Fibroblast of pulmonary artery (primary cell): ENCODE measurements at places on chromosomes 1 and 21.

DNA sequence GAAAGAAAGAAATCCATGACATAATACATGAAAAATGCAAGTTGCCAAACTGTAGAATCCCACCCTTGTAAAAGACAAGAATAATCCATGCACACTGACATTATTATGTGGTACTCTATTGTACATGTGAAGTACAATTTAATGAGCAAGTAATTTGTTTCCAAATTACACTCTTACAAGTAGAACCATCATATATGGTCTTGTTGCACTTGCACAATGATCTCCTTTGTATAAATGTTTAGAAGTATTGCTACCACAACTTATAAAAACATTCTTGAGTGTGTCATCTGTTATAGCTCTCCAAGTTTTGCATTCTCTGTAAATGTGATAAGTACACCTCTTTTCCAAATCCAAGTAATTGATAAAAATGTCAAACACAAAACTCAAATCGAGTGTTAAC, 29.1 kb upstream of the ZNF281 start:
- DNase-seq = peak; percentile 23

DNA sequence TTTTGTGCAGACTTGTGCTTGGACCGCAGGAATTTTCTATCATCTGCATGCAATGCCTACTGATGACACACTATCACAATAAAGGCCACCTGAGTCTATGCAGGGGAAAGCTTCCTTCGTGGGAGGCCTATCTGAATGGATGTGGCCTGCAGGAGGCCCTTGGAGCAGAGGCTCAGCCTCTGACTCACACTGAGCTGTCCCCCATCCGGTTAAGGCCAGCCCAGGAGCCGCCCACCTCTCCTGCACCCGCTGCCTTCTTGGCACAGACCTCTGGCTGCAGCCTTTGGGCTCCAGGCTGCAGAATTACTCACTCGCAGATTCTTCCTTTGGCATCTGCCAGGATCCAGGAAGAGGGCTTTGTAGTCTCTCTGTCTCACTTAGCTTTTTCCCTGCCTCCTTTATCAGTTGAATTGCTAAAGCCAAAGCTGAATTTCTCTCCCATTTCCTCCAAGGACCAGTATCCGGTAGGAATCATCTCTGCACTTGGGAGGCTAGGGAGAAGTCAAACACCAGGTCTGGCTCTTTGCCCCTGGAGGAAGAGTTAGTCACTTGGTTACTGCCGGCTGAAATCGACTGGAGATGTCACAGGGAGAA, 65.1 kb upstream of the JUN start:
- peak; percentile 98 for DNase-seq

GRCh38 chr1:20596106-20596505, 7.2 kb downstream of the CDA start:
- DNase-seq = no peak

DNA sequence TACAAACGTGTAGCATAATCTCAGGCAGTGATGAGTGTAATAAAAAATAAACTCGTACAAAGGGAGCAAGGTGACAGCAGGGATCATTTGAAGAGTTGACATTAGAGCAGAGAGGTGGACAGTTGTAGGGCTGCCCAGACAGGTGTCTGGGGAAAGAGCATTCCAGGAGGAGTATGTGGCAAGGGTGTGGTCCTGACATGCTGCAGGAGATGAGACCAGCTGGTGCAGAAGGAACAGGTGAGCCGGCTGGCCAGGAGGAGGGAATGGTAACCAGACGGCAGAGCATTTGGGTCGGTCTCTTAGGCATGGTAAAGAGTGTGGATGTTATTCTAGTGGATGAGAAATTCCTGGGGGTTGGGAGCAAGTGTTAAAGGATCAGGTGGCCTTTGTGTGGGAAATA, 306.3 kb downstream of the LMX1A start:
- no peak for DNase-seq

DNA sequence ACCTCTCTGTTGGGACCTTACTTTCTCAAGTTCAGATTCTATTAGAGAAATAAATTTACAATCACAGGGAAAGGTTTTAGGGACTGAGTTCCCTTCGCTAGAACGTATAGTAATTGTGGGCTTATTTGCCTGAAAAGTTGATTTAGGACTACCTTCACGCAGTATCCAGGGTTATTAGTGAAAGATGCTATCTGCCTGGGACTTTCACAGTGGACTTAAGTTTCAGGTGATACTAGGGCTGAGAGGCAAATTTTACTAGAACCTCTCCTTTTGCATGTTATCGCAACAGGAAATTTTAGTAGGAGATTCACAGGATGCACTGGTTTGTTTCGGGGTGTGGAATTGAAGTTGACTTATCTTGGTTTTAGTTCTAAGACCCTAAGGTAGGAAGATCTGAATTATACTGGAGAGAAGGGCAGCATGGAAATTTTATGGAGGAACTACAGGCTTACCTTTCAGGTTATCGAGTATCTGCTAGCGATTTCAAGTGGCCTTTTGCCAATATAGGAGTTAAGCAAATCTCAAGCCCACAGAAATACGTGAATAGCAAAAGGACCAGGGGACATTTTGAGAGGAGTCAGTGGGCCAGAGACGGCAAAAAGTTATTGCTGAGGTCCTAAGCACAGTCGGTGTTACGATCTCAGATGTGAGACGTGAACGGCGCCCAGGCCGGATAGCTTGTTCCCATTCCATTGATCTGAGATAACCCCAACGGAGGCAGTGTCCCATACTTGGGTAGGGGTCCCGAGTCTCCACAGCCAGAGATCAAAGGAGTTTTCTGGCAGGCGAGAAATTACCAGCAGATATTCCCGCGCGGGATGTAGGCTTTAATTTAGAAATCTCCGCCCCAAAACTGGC, 723 bp upstream of the GNAI3 start:
- DNase-seq = peak; percentile 22

DNA sequence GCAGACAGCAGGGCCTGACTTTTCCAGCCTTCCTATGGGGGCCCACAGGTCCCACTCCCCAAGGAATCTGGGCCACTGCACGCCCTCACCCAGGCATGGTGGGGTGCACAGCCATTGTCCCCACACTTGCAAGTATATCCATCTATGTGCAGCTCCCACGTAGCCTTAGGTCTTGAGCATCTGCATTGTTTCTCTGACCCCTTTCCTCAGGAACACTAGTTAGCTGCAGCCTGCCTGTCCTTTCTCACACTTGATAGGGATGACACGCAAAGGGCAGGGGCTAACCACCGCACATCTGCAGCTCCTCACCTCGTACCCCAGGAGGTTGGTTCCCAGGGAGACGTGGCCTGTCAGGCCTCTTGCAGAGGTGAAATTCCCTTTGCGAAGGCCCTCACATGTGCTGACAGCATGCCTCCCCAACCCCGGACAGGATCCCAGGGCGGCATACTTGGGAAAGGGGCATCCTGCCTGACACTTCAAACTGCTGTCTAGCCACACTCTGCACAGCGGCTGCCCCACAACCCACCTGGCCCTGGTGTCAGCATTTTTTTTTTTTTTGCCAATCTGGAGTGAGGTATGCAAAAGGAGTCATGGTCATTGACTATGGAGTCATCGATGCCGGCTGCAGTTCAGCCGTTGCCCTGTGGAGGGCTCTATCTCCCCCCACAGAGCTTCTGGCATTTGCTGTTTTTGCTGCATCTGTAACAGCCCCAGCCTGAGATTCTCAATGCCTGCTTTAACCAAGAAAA, 5.0 kb downstream of the JMJD4 start:
- peak; percentile 67 for DNase-seq

DNA sequence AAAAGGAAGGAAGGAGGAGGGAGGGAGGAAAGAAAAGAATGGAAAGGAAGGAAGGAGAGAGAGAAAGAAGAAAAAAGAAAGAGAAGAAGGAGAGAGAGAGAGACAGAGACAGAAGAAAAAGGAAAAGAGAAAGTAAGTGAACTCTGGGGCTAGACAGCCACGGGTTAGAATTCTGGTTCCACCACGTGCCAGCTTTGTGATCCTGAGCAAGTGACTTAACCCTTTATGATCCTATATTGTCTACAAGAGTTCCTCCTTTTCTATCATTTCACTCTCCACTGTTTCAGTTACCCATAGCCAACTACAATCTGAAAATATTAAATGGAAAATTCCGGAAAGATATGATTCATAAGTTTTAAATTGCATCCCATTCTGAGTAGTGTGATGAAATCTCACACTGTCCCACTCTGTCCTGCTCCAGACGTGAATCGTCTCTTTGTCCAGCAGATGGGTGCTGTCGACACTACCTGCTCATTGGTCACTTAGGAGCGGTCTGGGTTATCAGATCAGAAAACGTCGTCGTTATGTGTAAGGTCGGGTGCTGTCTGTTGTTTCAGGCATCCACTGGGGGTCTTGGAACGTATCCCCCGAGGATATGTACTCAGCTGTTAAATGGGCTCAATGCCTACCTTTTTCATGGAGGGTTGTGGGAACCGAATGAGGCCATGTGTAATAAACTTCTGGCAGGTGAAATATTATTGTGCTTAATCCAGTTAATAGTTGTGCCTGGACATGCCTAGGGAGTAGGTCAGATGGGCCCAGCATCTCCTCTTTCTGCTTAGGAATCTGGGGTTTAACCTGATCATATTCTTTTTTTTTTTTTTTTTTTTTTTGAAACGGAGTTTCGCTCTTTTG, 19.1 kb downstream of the TMEM51 start:
- peak; percentile 64 for DNase-seq

GRCh38 chr1:230243583-230244353, 176.7 kb downstream of the GALNT2 start:
- DNase-seq = peak; percentile 45

DNA sequence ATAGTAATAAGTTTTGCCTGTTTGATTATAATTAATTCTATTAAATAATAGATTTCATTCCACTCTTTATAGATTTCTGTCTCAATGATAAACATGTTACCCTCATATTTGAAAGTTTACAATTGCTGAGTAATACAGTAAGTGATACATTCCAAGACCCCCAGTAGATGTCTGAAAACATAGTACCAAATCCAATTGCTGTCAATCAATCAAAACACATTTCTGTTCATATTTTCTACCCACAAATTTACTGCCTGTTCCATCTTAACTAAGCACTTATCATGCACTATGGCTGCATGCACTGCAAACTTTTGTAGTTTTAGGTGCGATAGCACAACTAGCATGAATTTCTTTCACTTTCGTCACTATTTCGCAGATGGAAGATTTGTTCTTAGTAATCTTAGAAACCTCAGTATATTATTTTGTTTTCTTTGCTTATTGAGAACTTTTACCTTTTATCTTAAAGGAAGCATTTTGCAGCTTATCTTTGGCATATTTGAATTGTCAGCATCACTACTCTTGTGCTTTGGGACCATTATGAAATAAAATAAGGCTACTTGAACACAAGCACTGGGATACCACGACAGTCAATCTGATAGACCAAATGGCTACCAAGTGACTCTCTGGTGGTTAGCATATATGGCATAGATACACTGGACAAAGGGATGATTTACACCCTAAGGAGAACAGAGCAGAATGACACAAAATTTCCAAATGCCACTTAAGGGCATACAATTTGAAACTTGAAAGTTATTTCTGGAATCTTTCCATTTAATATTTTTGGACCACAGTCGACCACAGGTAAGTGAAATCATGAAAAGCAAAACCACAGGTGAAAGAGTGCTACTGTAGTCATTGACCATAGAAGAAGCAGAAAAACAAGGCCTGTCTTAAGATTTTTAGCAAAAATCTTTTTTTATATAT, 67.6 kb downstream of the RGS13 start:
- no peak for DNase-seq

- peak; percentile 51 for DNase-seq
Measured at GRCh38 chr1:226990133-226990716, 50.1 kb downstream of the COQ8A start.

- DNase-seq = no peak
Measured at GRCh38 chr1:113903501-113904292, 902 bp downstream of the AP4B1 start.

DNA sequence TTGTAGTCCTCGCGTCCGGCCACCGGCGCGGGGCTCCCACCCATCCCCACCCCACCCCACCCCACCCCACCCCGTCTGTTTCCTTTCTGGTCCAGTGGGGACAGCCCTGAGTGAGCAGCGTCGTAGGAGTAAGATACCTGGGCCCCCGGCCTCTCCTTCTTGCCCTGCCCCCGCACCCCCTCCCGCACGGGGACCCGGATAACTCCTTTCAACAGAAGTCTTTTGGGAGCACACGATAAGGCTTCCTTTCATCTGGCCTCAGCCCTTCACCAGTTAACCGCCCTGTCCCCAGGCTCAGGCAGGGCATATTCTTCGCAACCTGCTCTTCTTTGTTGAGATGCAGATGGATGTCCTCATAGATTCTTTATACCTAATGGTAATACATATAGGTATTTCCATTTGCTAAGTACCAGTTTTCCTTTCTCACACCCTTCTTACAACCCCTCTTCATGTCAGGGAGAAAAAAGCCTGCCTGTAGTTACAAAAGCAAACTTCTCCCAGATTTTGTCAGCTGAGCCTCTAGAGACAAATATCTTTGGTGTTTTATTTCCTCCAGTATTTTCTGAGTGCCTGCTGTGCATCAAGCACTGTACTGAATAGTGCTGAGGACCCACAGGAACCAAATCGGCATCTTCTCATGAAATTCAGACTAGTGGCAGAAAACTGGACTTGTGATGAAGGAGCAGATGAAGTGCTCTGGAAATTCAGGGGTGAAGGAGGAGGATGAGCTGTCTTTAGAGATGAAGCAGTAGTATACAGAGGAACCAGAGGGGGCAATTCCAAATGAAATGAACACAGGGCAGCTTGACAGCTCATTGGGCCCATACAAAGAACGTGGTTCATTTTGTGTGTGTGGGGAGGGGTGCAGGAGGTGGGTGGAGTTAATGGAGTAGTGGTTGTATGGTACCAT, 33.6 kb downstream of the SLC2A1 start:
- DNase-seq = no peak

DNA sequence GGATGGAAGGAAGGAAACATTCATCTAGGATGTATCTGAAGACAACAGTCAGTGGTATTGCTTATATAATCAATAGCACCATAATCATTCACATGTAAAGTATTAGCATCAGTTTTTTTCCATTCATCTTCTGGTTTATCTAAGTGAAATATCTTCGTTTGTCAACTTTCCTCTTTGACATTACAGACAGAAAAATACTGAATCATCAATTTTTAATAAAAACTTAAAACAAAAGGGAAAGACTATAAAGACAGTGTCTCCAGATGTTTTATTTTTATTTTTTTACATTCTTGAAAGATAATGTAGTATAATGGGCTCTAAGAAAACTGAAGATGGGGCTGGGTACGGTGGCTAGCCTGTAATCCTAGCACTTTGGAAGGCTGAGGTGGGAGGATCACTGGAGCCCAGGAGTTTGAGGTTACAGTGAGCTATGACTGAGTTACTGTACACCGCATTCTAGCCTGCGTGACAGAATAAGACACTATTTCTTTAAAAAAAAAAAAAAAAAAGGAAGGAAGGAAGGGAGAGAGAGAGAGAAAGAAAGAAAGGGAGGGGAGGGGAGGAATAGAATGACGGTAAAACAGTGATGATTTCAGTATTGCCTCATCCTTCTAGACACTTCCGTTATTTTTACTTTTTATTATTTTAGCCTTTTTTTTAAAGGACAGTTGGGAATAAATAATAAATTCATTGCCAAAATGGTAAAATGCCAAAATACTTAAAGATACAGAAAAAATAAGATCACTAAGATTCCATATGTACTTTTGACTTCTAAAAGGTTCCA, 89.5 kb downstream of the NRIP1 start:
- peak; percentile 45 for DNase-seq
